Activated CD4-positive, alpha-beta T cell treated with anti-CD3 and anti-CD28 coated beads, Interleukin-2, amount 50 U/mL, for 1 hour (primary cell): ENCODE measurements at places on chromosomes 1 and 21.

DNA sequence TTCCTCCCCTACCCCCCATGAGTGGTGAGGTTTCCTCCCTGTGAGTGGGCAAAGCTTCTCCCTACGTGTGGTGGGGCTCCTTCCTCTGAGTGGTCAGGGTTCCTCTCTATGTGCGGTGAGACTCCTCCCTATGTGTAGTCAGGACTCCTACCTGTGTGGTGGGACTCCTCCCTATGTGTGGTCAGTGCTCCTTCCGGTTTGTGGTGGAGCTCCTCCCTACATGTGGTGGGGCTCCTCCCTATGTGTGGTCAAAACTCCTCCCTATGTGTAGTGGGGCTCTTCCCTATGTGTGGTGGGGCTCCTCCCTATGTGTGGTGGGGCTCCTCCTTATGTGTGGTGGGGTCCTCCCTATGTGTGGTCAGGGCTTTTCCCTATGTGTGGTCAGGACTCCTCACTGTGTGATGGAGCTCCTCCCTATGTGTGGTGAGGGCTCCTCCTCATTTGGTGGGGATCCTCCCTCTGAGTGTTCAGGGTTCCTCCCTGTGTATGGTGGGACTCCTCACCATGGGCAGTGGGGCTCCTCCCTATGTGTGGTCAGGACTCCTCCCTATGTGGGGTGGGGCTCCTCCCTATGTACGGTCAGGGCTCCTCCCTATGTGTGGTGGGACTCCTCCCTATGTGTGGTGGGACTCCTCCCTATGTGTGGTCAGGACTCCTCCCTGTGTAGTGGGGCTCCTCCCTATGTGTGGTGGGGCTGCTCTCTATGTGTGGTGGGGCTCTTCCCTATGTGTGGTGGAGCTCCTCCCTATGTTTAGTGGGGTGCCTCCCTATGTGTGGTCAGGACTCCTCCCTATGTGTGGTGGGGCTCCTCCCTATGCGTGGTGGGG lies 29.1 kb downstream of the PRSS38 start:
- DNase-seq: no peak

- DNase-seq: no peak
Measured at GRCh38 chr1:10402729-10403274, 3.9 kb downstream of the PGD start.

DNA sequence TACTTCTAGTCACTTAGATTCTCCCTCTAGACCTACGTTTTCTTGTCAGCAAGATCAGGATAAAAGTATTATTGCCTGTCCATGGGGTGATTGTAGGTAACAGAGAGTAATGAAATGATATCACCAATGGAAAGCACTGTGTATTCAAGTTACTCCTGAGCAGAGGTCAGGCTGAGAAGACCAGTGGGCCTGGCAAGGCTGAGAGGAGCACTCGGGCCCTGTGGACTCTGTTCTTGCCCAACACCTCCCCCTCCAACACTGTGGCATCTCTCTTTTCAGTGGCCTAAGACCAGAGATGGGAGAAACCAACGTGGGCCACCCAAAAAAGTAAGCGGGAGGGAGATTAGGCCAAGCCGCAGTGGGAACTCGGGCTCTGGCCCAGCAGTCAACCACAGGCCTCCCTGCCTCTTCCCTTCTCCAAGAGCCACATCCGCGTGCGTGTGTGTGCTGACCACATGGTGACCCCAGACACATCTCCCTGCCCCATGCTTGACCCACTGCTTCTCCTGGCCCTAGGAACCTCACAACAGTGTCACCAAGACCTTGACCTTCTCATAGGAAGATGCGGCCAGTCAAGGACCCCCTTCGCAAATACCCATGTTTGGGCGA lies 12.3 kb downstream of the RORC start:
- no peak for DNase-seq

- no peak for DNase-seq
Measured at GRCh38 chr1:228911225-228912210, 176.2 kb downstream of the RHOU start.

DNA sequence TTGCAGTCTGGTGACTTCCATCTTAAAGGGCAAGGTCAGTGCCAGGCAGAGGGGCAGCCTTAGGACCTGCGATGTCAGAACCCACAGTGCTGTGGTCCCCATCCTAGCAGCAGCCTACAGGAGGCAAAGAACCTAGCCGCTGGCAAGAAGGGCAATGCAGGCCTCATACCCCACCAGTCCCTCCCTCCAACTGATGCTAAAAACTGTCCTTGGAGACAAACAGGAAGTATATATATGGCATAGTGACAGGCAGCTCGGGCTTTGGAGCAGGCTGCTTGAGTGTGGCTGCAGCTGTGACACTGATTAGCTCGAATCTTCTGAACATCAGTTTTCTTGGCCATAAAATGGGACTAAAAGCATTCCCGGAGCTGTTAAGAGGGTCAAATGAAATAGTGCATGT lies 156.0 kb upstream of the VAMP3 start:
- no peak for DNase-seq

GRCh38 chr1:183019139-183019740 lies 4.0 kb upstream of the LAMC1 start:
- DNase-seq: no peak

DNA sequence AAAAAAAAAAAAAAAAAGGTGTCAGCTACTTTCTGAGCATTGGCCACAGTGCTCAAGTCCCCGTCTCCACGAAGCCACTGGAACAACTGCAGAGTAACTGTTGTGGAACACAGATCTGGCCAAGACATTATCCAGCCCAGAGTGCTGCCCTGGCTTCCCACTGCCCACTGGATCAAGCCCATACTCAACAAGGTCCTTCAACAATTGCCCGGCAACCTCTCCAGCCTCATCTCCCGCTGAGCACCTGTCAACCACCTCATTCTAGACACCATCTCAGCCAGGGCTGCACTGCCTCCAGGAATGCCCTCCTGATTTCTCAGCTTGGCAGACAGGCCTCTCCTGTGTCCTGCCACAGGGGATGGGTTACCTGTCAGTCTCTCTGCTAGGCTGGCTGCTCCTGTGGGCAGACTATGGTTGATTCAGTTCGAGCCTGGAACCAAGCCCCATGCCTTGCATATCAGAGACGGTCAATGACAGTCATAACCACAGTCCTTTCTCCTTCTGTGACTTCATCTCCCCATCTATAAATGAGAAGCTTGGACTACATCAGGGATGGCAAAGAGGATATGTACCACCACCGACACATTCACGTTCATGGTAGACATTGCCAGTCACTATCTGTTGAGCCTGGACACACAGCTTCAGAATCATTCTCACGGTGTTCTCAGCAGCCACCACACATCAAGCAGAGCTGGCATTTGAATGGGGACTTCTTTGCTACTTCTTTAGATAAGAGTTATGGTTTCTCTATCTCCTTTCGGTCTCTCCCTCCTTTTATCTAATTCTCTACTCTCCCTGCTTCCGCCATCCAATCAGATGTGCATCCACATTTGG lies 76.9 kb downstream of the MRPL37 start:
- no peak for DNase-seq

GRCh38 chr1:21689661-21690372 lies 20.7 kb upstream of the RAP1GAP start:
- DNase-seq: no peak

DNA sequence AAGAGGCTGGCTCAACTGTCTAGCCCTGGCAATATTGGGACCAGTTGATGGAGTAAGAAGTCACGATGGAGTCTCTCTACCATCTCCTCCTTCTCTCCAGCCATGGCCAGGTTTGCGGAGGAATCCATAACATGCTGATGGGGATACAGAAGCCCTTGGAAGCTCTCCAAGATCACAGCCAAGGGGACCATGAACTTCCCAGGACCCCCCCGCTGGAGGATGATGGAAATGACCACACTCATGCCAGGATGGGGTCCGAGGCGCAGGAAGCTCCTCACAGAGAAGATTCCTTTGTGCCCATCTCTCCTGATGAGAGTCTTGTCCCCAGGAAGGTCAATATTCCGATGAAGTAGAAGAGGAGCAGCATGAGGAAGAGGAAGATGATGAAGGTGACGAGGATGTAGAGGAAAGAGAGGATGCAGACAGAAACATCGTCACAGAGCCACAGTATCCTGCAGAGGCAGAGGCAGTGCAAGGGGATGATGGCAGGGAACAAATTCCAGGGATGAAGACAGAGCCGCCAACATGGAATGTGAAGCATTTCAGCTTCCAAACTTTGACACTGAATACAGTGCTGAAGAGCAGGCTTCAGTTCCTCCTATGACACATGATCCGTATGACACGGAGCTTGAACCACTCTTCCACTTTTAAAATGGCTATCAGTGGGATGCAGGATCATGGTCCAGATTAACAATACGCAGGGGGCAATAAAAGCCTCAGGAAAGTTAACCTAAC lies 57.9 kb upstream of the EDN2 start:
- DNase-seq: no peak

GRCh38 chr1:60535713-60536112 lies 462.1 kb upstream of the C1orf87 start:
- no peak for DNase-seq

- DNase-seq: no peak
Measured at GRCh38 chr1:84771895-84772294, 81.6 kb upstream of the SSX2IP start.

GRCh38 chr1:66380452-66381212 lies 153.3 kb upstream of the SGIP1 start:
- no peak for DNase-seq

- no peak for DNase-seq
Measured at GRCh38 chr1:6287431-6287886, 26.6 kb upstream of the GPR153 start.

DNA sequence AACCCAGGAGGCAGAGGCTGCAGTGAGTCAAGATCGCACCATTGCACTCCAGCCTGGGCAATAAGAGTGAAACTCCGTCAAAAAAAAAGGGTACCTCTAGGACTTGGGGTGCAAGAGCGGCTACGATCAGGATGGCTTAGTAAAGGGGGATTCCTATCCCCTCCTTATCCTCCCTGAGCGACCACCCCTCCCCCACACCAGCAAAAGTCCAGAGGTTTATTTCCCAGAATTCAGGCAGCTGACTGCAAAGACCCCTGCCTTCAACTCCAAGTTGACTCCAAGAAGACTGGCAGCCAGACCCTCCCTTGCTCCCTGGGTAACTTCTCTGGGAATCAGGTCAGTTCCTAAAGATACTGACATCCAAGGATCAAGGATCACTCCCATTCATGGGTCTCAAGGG lies 12.4 kb upstream of the PRDM16 start:
- no peak for DNase-seq

GRCh38 chr1:198726455-198726854 lies 87.6 kb downstream of the PTPRC start:
- DNase-seq: no peak

DNA sequence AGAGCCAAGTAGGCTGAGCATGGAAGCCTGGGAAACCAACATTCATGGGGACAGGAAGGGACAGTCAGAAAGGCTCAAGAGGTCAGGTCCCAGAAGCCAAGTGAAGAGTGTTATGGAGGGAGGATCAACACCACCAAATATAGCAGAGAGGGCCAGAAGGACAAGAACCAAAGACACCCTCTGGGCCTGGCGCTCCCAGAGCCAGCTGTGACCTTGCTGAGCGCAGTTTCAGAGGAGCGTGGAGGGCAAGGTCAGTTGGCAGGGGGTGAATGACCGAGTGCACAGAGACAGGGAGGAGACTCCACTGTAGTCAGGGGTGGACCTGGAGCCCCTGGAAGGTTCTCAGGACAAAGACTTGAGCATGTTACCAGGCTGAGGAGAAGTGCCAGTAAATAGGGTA lies 4.4 kb upstream of the ASCL5 start:
- DNase-seq: no peak

DNA sequence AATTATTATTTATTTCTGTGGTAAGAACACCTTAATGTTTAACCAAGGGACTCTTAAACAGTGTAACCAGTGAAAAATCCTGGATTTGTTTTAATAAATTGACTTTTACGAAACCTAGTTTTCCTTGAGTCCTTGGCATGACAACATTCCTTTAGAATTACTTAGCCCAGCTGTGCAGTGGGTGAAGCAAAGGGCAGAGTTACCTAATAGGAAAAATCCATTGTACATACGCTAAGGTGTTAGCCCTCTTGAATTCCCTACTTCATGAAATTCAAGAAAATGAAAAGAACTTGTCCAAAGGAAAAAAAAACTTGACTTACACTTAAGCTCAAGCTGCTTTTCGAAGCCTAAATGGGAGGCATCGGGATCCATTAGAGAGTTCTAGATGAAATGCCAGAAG lies 852.0 kb upstream of the ADAMTS5 start:
- no peak for DNase-seq

DNA sequence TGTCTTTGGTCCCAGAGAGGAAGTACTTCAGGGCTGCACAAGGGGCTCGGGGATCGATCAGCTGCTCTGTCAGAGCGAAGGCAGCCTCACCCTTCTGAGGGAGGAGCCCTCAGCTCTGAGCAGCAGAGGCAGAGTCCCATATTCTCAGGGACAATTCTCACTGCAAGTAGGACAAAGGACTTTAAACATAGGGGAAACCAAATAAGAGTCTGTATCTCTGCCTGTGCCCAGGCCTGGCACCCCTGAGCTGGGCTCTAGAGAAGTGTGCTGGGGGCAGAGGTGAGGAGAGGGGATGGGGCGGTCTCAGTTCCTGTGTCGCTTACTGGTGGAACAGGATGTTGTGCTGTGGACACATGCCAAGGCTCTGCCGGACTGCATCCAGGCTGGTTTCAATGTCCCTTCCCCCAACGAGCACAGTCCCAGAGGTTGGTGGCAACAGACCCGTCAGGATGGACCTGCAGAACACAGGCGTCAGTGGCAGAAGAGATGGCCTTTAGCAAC lies 76.6 kb downstream of the ABCA4 start:
- DNase-seq: no peak

DNA sequence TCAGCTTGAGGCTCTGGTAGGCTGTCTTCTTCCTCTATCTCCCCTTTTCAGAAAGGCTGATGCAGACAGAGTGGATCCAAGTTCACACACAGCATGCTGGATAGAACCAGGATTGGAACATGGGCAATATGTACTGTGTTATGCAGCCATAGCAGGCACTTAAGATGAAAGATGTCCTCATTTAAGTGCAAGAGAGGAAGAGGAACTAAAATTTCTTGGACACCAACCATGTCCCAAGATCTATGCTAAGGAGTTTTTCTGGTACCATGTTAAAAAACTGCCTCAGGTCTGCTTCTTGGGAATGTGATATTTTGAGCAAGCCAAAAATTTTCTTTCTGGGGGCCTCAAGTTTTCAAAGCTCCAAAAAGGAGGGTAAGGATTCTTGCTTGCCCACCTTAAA lies 1.2 kb downstream of the SDHB start:
- no peak for DNase-seq

- no peak for DNase-seq
Measured at GRCh38 chr1:70633004-70633403, 221.9 kb downstream of the CTH start.

- DNase-seq: no peak
Measured at GRCh38 chr1:67162954-67163353, 3.3 kb upstream of the IL23R start.

DNA sequence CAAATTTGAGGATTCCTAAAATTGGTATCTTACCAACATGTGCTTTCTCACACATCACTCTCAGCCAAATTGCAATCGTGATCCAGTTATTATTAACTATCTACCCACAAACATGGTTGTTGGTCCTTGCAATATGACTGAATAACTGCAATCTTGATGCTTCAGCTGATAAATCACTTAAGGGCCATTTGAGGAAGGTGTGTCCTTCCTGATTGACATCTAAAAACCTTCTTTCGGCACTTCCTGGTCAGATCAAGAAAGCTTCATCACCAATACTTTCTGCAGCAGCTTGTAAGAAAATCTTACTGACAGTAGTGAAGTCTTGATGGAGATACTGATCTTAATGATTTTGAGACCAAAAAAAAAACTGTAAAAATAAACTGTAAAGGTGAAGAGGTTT lies 48.5 kb upstream of the KCTD3 start:
- no peak for DNase-seq
